GM23338 (cell line): ENCODE measurements at places on chromosomes 7 and 10. TPM values are rescaled to one million over a fixed set of nuclear protein-coding genes. Genes with fewer than 3 reads are reported as not detected.
A peak's percentile ranks its signal among the peaks of the same experiment; 100 is the strongest.

- DNase-seq: peak; percentile 82
Observed at GRCh38 chr7:35593899-35594298, 101.0 kb downstream of the HERPUD2 start.

DNA sequence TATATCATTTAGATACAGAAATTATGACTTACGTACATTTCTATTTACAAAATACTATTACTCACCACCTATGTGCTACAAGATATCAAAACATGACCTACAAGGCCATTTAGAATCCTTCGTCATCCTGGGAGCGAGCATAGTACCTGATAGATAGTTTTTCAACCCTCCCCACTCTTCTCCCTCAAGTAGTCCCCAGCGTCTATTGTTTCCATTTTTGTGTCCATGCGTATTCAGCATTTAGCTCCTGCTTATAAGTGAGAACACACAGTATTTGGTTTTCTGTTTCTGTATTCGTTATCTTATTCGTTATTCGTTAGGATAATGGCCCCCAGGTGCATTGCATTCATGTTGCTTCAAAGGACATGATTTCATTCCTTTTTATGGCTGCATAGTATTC, 28.1 kb downstream of the PNLIPRP2 start:
- no peak for DNase-seq

Gene MYL10
- not detected in 2 replicates for total RNA-seq

DNA sequence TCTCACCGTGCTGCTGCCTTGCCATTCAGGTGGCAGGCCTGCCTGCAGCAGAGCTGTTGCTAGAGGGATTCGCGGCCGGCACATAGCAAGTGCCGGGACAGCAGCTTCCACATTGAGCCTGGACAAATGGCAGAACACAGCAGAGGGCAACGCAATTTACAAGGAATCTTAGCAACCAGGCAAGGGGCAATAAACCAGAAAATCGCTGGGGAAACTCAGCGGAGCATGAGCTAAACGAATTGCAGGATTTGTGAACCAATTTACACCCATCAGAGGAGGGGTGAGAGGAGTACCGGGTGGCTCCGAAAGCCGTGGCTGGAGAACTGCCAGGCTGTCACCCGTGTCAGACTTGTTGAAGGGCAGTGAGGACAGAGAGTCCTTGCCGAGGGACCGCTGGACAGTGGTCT, 58.6 kb upstream of the LOXL4 start:
- DNase-seq: no peak

Gene SMIM30
- total RNA-seq: 40.6 and 68.4 TPM in 2 replicates

DNA sequence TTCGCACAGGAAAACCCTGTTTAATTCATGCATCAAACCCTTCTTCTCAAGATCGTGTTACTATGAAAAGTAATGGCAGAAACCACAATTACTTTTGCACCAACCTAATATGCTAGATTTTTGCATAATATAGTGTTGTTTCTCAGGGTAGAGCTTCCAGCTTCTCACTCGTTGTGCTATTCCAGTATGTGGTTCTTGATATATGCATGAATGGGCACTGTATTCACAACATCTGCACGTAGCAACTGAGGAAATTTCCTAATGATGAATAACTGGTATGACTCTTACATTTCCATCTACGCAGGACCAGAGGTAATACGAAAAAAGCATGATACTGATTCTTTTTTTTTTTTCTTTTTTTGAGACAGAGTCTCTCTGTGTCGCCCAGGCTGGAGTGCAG, 326.6 kb upstream of the GALNT17 start:
- DNase-seq: no peak

DNA sequence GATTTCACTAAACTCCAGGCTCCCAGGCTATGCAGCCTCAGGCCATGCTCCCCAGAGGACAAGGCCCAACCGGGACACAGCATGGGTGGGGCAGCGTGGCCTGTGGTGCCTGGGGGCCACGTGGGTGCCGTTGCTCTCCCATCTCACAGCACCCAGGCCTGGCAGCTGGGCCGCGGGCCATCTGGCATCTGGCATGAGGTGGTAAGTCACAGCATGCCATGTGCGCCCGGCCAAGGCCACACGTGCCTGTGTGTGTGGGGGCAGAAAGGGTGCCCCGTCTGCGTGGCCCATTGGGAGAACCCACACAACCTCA, 204.1 kb downstream of the EBF3 start:
- DNase-seq: no peak

Gene CALCR
- 1.4 and 1.6 TPM in 2 replicates for total RNA-seq

Gene GCK
- total RNA-seq: 7.3 and 9.3 TPM in 2 replicates

DNA sequence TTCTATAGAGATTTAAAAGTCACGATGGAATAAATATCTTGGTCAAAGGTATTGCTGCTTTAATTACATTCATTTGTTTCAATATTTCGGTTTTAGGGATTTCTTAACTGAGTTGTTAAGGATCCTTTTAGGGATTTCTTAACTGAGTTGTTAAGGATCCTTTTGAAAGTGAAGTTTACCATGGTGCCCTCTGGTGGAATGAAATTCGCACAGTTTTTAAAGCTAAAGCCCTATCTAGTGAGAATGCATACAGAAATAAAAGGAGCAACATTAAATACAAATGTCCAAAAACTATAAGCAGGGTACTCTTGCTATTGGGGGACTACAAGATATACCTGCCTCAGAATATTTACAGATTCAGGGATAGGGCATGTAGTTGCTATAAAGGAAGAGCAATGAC, 193.7 kb downstream of the RNLS start:
- peak; percentile 62 for DNase-seq

DNA sequence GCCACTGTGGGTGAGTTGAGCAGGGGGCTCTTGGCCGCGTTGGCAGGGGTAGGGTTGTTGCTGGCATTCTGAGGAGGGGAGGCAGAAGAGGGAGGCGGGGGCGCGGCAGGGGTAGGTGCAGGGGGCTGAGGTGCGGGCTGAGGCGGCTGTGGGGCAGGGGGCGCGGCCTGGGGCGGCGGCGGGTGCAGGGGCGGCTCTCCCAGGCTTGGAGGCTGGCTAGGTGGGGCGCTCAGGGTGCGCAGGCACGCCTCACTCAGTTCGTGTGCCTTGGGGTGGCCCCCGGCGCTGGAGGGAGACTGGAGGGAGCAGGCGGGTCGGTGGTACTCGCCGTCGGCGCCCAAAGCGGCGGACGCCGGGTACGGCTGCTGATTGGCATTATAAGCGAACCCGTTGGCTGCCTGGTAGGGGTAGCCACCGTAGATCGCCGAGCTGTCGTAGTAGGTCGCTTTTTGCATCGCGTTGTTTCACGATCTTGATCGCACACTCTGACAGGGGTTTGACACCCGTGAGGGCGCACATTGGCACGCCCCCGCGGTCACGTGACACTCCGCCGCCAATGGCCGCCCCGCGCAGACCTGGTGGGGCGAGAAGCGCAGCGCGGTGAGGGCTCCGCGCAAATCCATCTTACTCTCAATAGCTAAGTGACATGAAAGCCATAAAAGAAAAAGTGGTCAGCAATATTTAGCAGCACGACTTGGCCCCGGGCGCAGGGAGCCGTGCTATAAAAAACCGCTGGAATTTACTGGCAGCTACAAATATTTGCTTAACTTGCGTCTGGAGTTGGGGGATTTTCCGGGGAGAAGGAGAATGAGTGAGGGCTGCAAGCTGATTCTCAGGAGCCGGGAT, 7.9 kb upstream of the HOXA2 start:
- DNase-seq: peak; percentile 74

Gene PFKP
- 117 and 120 TPM in 2 replicates for total RNA-seq

- DNase-seq: no peak
Observed at GRCh38 chr7:140918236-140918635, 6.5 kb downstream of the BRAF start.

- DNase-seq: no peak
Observed at GRCh38 chr10:71218046-71218650, 5.8 kb downstream of the UNC5B start.

DNA sequence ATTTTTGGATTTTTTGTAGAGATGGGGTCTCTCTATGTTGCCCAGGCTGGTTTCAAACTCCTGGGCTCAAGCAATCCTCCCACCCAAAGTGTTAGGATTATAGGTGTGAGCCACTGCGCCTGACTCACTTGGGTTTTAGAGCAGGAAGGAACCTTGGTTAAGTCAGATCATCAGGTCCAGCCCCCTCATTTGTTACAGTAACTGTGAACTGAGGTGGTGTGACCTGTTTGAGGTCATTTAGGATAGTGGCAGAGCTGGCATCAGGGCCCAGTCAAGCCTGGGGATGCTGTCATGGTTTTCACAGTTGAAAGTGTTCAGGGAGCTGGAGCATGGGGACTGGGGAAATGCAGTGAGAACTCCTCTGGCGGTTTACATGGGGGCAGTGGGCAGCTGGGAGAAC, 159.6 kb downstream of the TAX1BP1 start:
- DNase-seq: no peak

Gene LLCFC1
- not detected in 2 replicates for total RNA-seq

Gene MYOF
- 0.54 and 1.4 TPM in 2 replicates for total RNA-seq

GRCh38 chr10:59362959-59363381, 621 bp upstream of the FAM13C start:
- DNase-seq: peak; percentile 81

DNA sequence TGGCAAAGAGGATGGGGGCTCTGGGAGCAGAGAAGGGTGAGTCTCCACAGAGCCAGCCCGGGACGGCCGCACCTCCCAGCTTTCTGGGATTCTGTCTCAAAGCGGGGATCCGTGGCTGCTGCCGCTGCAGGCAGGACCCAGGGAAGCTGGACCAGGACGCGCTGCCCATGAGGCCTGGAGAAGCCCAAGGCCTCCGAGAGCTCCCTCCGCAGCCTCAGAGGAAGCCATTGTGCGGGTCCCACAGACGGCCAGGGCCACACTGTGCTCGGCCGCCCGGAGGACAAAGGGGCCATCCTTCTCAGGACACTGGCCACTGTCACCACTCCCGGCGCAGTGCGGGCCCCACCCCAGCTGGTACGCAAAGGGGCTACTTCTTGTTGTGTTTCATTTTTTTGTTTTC, 79.3 kb upstream of the PDGFA start:
- no peak for DNase-seq

DNA sequence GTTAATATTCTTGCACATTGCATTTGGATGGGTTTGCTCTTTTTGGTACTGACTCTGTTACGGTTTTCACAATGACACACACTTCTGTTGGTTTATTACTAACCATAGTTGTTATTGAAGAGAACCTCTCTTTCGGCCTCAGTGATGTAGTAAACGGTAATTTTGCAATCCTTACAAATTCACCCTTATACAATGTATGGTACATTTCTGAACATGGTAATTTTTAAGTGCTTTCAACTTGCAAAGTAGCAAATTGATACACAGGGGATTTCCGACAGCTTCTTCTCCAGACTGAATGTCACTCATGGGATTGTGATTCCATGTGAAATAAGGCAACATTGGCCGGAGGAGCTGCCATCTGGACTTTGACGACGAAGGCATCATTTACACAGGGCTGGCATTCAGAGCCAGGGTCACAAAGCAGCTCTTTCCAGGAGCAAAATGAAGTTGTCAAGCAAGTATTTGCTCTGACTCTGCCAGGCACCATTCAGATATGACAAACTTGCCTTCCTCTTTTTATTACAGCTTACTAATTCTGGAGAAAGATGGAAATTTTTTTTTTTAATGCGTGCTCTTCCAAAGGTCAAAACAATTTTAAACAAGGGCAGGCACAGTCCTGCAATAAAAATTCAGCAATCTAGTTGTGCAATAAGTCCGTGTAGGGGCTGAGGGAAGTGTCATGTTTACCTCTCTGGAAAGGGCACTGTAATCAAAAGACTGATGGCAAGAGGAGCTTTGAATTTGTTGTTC, 711.5 kb upstream of the C7orf33 start:
- DNase-seq: no peak

Gene KIF20B
- total RNA-seq: 42.3 and 42.7 TPM in 2 replicates

DNA sequence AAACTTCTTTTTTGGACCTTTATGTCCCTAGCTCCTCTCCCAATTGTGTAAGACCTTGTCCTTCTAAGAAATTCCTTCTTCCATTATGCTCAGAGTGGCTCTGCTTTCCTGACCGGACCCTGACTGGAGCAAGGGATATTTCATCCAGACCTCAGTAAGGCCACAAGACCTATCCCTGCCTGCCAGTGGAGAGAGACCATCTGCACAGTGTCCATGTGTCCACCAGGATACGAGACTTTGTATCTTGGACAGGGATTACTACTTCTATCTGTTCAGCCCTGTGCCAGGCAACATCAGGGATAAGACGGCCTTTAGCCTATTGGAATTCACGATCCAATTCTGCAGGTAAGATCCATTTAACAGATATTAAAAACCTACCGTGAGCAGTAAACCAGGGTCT, 7.2 kb upstream of the ATOH7 start:
- DNase-seq: no peak

GRCh38 chr7:45074528-45075354, 14.0 kb downstream of the NACAD start:
- no peak for DNase-seq

Gene PLEKHS1
- not detected in 2 replicates for total RNA-seq

Gene ASB10
- not detected in 2 replicates for total RNA-seq

GRCh38 chr10:77604941-77605351, 32.7 kb downstream of the KCNMA1 start:
- no peak for DNase-seq

- DNase-seq: no peak
Observed at GRCh38 chr7:7859411-7859810, 109.2 kb upstream of the GLCCI1 start.

Gene GTF2IRD1
- total RNA-seq: 21.9 and 28.7 TPM in 2 replicates

- DNase-seq: no peak
Observed at GRCh38 chr10:72355214-72355555, 466 bp upstream of the DNAJB12 start.

Gene IL2RA
- not detected in 2 replicates for total RNA-seq

Gene IFRD1
- 73.6 TPM in 2 replicates for total RNA-seq

DNA sequence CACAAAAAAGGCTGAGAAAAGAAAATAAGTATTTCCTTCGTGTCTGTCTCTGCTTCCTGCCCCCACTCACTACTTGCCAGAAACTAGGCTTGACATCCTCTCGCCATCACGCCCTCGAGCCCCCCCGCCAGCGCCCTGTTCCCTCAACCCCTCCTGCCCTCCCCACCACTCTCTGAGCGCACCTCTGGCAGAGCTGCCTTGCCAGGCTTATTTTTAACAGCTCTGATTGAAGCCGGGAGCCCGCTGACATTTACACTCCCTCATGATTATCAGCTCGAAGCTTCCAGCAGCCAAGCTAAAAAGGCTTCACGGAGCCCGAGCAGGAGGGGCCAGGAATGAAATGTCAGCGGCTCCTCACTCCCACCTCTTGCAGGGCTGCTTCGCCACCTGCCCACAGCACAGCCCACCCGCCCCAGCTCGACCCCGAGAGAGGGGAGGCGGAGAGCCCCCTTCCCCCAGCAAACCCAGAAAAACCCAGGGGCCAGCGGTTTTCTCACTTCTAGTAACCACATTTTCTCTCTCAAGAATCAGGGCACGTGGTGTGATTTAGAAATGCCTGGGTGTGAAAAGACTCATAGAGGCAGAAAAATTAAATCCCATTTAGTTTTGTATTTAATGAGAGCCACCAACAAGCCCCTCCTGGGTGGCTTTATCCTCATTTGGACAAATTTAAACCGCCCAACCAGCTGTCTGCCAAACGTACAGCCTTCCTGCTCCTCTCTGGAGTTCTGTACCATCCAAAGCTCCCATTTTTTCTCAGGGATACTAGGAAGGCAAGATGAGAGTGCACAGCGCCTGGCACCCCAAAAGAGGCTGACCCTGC, 89.3 kb downstream of the SLIT1 start:
- no peak for DNase-seq

DNA sequence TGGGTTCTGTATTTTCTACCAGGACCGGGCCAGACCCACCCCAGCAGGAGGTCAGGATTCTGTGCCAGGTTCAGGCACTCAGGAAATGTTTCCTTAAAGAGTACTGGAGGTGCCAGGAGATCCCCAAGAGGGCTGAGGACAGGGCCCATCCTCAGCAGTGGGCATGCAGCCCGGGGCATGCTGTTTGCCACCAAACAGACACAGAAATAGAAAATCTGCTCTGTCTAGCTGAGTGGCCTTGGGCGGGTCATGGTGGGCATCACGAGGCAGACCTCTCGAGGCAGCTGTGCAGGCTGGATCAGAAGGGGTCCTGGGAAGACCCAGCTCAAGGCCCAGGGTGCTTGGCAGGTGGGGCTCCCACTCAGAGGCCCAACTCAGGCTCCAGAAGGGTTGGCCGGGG, 105.0 kb downstream of the FAM53B start:
- no peak for DNase-seq
